ENCODE measurements at places on chromosomes 4 and X.

GRCh38 chrX:24333371-24333770 is 19.5 kb upstream of the SUPT20HL2 start:
- no peak for DNase-seq

- DNase-seq, result no peak
Measured at GRCh38 chr4:155640751-155641150, 25.9 kb upstream of the GUCY1A1 start.

DNA sequence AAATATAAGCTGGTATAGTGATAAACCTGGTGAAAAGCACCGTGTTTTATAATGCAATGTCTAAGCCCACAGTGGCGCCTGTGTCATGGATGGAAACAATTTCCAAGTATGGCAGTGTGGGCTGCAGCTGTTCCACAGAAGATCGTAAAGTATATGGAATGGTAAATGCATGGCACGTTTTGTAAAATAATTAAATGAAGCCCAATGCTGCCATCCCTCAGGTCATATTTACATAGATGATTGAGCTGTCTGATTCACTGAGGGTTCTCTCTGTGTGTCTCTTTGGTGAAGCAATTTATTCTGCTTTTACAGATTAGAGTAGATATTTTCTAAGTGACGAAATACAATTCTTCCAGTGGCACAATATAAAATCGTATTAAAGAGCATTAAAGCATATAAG is 164.8 kb downstream of the ASMT start:
- DNase-seq, result no peak

- DNase-seq, result no peak
Measured at GRCh38 chrX:110987292-110987691, 108.7 kb upstream of the PAK3 start.

- DNase-seq, result no peak
Measured at GRCh38 chr4:123846561-123846960, 450.0 kb downstream of the SPRY1 start.

DNA sequence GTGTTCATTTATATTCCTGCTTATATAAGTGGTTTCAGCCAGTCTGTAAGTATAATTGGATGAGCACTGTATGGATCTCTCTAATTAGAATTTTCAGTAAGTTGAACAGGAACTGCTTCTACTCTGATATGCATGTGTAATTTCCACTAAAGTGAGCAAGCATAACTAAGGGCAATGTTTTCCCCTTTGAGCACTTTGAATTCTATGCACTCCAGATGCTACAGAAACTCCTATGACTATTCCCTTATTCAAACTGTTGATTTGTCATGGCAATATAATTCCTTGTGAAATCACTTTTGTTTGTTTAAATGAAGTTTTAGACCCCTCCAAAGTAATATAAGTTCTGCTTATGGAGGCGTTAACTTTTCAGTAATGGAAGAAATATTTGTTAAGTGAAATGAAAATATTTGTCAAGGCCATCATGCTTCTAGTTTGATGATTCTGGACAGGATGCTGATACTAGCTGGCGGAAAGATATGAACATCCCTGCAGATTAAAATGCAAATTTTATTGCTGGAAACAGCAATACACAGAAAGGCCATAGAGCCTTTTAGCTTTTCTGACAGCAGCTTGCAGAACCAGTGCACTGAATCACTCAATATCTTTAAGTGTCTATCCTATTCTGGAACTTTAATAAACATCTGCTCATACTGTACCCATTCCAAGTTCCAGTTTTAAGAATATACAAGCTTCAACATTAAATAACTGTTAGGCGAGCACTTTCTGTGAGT is 1460.8 kb downstream of the RAPGEF2 start:
- no peak for DNase-seq

- no peak for DNase-seq
Measured at GRCh38 chr4:48212165-48212564, 57.5 kb downstream of the TEC start.

GRCh38 chr4:109332926-109333464 is 30.5 kb upstream of the COL25A1 start:
- DNase-seq, result no peak

GRCh38 chr4:172758586-172759340 is 409.8 kb upstream of the GALNT7 start:
- no peak for DNase-seq

GRCh38 chr4:168433571-168433970 is 46.7 kb downstream of the DDX60L start:
- no peak for DNase-seq

DNA sequence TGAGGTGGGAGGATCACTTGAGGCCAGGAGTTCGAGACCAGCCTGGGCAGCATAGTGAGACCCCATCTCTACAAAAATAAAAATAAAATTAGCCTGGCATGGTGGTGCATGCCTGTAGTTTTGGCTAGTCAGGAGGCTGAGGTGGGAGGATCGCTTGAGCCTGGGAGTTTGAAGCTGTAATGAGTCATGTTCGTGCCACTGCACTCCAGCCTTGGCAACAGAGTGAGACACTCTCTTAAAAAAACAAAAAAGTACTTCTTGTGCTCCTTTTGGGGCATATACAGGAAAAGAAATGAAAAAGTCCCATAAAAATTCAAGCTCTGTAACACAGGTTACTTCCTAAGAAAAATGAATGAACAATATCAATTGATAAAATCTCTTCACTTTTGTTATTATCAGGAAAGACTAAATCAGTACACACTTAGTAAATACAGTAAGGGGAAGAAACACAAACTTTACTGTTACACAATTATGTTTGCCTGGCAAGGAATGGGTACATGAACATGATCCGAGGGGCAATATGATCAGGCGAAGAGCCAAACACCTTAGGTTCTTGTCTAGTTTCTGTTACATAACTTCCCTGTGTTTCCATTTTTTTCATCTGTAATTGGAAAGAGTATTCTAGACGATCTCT is 46.9 kb downstream of the CCDC158 start:
- DNase-seq, result no peak

DNA sequence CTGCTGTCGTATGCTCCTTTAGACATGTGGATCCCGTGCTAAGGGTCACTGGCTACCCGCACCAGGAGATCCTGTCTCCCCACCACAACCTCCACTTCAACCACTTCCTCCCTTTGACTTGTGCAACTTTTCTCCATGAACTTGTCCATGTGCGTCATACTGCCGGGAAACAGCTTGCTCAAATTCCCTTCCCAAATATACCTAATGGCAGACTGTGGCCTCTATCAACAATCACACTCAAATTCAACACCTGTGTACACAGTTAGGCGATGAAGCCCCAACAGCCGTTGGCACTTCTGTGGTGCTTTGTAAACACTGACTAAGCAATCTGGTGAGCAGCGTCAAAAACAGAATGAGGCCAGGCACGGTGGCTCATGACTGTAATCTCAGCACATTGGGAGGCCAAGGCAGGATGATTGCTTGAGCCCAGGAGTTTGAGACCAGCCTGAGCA is 49.5 kb downstream of the CD99L2 start:
- DNase-seq, result no peak

DNA sequence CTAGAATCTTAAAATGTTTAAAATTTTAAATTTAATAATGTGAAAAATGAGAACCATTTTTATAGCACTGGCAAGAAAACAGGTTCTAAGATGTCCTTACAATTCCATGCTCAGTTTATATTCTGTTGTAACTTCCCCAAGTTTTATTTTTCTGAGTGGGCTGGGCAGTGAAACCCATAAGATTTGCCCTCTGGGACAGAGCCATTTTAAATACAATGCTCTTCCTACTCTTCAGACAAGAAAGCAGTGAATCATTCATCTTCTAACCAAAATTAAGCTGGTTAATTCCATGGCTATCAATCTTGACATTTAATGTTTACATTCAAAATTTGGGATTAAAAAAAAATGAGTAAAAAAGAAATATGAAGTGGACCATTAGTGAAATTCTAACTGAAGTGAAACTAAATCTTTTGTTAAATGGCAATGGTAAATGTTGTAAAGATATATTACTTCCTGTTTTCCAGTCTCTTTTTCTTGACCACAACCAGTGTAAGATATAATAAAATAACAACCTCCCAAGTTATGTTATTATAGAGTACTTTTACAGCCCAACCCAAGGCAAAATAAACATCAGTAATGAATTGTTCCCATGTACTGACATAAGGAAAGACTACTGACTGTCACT is 37.2 kb upstream of the PTPN13 start:
- DNase-seq, result no peak

DNA sequence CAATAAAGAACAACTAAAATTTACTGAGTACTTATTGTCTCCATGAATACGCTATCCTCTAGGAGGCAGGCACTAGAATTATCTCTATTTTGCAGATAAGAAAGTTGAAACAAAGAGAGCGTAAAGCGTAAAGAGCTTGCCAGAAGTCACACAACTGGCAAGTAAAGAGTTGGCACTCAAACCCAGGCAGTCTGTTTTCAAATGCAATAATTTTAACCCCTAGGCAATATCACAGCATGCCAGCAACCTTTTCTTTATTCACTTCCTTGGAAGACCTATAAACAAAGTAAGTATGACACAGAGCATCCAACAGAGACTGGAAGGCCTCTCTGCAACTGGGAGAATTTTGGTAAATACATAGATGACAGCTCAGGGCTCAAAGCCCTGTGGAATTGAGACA is 23.2 kb upstream of the AMELX start:
- DNase-seq, result no peak

DNA sequence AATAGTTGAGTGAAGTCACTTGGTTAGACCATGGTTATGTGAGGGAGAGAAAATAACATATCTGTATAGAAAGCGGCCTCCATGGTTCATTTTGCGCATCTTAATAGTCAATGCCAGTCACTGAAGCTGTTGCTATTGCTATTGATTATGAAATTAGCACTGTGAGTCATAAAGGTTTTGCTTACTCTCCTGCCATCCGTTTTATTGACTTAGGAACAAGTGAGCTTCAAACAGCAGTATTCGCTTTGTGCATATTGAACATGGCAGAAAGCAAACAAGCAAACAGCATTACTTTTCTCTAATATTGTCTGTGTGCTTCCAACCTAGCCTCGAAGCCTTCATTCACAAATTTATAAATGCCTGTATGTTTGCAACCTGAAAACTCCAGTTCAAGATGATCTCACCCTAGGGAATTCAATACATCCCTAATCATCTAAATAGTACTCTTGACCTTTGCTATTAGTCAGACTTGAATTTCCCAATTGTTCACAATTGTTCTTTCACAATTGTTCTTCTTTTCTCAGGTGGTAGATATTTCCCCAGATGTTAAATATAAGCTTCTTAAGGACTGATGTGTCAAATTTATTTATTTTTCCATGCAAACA is 55.9 kb upstream of the GABRA2 start:
- no peak for DNase-seq

- no peak for DNase-seq
Measured at GRCh38 chrX:129493643-129494042, 29.6 kb downstream of the SMARCA1 start.

GRCh38 chr4:41602886-41603498 is 65.0 kb downstream of the LIMCH1 start:
- DNase-seq, result no peak

GRCh38 chr4:182555997-182556418 is 312.8 kb downstream of the TENM3 start:
- no peak for DNase-seq

DNA sequence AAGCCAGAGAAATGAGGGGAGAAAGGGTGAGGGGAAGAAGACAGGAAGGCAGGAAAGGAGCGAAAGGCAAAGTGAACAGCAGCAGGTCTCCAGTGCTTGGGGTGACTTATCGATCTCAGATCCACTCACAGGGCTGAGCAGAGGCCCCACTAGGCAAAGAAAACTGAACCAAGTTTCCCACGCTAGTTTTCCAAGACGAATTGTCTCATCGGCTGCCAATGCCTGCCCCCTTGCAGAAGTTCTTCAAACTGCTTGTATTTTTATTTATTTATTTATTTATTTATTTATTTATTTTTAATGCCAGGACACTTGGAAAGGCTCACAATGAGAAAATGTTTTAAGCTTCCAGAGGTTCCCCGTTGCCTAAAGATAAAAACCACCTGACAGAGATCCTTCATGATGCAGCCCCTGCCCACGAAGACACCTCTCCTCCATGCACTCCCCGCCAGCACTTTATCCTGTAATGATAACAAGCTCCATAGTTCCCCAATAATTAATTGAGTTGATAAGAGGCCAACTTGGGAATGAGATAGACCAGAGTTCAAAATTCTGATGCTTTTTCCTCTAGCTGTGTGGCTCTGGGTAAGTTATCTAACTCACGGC is 43.2 kb downstream of the QDPR start:
- no peak for DNase-seq

DNA sequence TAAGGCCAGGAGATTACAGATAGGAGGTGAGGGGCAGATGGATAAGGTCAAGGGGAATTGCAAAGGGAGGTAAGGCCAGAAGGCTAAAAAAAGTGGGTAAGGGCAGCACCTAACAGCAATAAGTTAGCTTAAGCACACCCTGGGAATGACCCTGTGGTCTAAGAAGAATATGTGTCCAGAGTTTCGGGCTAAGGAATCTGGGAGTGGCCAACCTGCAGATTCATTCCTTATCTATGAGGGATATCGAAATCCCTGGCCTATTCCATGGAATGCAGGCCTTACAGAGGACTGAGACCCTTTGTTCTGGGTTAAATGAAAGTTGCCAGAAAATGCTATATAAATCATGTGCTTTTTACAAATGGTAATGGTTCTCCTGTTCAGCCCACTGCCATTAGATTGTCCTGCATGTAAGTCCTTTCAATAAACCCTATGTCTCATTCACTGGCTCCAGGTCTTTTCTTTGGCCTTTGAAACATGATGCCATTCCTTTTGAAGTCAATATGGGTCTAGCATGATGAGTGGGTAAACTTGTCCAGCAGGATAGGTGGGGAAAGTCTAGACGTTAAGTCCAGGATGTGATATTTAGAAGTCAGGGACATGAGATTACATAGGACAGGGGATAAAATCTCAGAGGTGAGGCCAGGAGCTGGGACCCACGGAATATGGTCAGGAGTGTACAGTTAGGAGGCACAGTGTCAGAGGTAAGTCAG is 226.2 kb downstream of the TACR3 start:
- no peak for DNase-seq

DNA sequence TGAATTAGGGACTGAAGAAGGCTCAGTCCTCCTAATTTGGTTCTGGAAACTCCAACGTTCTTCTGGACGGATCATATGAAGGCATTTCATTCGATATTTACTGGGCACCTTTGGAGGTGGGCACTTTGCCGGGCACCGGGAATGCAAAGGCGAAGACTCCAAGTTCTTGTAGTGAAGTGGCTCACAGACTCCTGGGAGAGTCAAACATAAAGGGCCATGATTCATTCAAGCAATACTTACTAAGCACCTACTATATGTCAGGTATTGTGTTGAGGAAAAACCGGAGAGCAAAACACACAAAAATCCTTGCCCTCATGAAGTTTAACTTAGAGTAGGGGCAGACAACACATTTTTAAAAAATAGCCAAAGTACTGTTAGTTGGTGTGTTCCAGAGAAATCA is 17.0 kb upstream of the ERCC6L start:
- no peak for DNase-seq

- no peak for DNase-seq
Measured at GRCh38 chrX:106391284-106391911, 220.4 kb upstream of the RADX start.

GRCh38 chr4:65669111-65670019 is 924 bp downstream of the EPHA5 start:
- no peak for DNase-seq

- no peak for DNase-seq
Measured at GRCh38 chrX:11103751-11104150, 7.4 kb upstream of the HCCS start.

- DNase-seq, result no peak
Measured at GRCh38 chr4:43992552-43992951, 456.1 kb downstream of the KCTD8 start.

Measured in activated CD8-positive, alpha-beta memory T cell treated with anti-CD3 and anti-CD28 coated beads for 1 hour (primary cell).